ENCODE measurements at places on chromosomes 11 and 22. TPM values are rescaled to one million over a fixed set of nuclear protein-coding genes. Genes with fewer than 3 reads are reported as not detected.
A peak's percentile ranks its signal among the peaks of the same experiment; 100 is the strongest.

DNA sequence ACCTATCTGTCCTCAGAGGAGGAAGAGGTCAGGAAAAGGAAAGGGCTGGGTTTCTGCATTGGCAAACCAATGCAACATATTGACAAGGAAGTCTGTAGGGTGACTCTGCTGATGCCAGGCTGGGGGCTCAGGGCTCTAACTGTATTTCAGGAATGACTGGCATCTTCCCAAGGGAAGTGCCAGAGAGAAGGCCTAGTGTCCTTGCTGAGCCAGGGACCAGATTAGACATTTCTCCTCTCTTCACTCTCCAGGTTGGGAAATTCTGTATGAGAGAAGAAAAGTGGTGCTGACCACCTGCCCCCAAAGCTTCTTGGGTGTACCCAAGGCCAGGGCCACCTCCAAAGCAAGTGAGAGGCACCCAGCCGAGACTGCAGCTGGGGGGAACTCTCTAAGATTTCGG lies 27.2 kb downstream of the GRIK4 start:
- no peak for DNase-seq

DNA sequence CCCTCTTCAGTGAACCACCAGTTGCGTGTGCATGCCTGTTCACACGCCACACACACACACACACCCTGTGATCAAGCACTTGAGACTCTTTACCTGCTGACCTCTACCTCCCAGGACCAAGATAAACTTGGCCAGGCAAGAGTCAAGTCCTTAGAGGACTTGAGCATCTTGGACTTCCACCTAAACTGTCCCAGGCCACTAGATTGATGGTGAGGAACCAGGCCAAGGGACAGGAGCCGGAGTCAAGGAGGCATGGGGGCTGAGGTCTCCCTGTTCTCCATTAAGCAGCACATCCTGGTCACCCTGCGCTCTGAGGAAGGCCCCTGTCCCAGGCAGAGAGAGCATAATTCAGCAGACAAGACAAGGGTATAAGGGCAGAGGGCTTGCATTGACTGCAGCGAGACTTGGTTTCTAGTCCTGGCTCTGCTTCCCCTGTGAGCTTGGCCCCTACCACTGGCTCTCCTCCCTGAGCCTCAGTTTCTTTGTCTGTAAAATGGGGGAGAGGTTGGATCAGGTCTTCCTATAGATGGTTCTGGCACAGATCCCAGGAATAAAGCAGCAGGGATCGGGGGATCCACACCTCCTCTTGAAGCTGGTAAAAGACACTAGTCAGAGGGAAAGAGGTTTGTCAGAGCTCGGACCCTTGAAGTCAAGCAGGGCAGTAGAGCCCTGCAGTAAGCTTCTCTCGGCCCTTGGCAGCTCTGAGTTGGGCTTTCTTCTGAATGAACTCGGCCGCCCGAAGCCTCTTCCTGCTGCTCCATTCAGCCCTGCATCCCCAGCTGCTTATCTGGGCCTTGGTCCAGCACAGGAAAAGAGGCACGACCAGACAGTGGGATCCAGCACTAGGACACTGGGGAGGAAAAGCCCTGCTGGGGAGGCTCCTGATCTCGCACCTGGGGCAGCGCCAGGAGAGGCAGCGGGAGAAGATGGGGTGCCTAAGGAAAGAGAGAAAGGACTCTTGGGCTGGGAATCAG lies 2.0 kb downstream of the CREB3L1 start:
- peak; percentile 82 for DNase-seq

The OR51L1 gene
- not detected for polyA plus RNA-seq

The MOGAT2 gene
- not detected for polyA plus RNA-seq

The OR51B4 gene
- not detected for polyA plus RNA-seq
